Stimulated activated CD8-positive, alpha-beta memory T cell treated with anti-CD3 and anti-CD28 coated beads, Interleukin-12 subunit alpha, Interleukin-12 subunit beta, amount 100 ng/mL, for 4 hours (primary cell): ENCODE measurements at places on chromosomes 5 and 9.

DNA sequence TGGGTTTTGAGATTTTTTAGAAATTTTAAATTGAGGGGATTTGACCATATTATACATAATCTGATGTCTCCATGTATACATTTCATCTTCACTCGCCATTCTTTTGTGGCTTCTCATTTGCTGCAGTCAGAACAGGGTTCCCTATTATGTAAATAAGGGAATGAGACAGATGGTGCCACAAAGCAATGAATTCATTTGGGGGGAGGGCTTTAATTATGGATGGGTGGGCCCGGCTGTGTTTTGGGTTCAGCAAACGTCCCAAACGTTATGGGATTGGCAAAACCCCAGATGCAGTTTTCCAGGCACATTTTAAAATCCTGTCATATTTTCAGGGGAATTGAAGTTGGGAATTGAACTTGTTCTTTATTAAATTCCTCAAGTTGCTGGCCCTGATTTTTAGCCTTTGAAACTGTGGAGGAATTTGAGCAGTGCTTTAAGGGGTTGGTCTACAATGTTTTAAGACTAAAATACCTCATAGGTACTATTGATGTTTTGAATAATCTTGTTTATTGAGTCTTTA, 558.5 kb upstream of the ZNF462 start:
- no peak for DNase-seq

DNA sequence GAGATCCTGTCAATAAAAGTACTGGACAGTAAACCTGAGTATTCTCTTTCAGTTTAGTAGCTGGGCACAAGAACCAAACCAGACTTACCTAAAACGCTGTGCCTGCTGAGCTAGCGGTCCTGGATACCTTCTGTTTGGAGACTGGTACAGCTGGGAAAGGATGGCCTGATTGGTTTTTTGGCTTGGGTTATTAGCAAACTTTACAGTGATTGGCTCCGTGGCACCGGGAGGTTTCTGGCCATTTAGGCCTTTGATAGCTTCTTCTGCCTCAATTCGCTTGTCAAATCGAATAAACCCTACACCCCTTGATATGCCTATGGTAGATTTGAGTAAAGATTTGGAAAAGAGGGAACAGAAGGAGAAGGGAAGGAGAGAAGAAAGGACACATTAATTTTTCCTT, 124.7 kb downstream of the ELAVL2 start:
- DNase-seq = no peak

DNA sequence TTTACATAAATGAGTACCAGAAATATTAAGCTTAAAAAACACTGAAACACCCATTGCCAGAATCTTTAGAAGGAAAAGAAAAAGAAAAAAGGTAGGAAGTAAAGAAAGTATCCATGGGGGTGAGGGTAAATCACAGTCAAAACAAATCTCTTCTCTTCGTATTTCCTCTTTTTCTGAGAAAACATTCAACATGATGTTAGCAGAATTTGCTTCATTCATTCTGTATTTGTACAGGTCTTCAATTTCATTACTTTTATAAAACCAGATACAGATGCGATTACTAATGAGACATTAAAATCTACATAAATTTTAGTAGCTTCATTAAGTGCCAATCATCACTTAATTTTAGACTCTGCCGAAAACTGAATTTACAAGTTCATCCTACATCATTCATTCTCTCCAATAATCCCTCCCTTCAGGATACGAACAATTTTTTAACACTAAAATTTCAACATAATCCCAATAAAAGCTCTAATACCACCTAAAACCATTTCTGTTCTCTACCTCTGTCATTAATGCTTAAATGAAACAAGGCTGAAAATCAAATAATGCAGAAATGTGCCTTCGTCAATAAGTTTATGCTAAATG, 7.0 kb downstream of the NR3C1 start:
- DNase-seq = no peak

DNA sequence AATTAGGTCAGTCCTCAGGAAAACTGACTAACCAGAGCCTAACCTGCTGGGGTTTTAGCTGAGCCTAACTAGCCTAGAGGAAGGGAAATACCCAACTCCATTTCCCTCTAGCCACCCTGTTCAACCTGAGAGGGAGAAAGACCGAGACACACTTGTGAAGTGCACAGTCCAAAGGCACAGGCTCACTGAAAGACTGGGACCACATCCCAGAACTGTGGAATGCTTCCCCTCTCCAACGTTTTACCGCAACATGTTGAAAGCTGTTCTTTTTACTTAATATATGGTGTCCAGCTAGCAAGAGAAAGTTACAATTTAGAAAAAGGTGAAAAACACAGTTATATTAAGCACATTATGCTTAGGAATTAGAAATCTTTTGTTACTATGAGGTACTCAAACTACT, 76.8 kb upstream of the SIMC1 start:
- DNase-seq = no peak

DNA sequence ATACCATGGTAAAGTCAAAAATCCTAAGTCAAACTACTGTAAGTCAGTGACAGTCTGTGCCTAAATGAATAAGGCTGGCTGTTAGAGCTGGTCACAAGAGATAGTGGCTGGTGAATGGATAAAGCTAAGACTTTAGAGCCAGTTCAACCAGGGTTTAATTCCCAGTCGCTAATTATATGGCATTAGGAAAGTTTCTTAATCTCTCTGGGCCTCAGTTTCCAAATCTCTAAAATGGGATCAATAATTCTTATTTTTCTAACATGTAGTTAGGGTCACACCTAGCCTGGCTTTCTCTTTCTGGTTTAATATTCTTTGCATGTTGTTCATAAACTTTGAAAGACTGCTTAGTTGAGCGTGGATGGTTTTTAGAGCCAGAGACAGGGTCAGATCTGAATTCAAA, 64.8 kb downstream of the SMIM15 start:
- no peak for DNase-seq

- no peak for DNase-seq
These were observed 158.8 kb downstream of the DEPDC1B start for GRCh38 chr5:60540856-60541805.

- DNase-seq = no peak
These were observed 2267.7 kb upstream of the ACO1 start for GRCh38 chr9:30116673-30117217.
